BJ (cell line): ENCODE measurements at places on chromosomes 1 and 21.

GRCh38 chr1:115323366-115324004 is 14.6 kb downstream of the NGF start:
- no peak for DNase-seq

DNA sequence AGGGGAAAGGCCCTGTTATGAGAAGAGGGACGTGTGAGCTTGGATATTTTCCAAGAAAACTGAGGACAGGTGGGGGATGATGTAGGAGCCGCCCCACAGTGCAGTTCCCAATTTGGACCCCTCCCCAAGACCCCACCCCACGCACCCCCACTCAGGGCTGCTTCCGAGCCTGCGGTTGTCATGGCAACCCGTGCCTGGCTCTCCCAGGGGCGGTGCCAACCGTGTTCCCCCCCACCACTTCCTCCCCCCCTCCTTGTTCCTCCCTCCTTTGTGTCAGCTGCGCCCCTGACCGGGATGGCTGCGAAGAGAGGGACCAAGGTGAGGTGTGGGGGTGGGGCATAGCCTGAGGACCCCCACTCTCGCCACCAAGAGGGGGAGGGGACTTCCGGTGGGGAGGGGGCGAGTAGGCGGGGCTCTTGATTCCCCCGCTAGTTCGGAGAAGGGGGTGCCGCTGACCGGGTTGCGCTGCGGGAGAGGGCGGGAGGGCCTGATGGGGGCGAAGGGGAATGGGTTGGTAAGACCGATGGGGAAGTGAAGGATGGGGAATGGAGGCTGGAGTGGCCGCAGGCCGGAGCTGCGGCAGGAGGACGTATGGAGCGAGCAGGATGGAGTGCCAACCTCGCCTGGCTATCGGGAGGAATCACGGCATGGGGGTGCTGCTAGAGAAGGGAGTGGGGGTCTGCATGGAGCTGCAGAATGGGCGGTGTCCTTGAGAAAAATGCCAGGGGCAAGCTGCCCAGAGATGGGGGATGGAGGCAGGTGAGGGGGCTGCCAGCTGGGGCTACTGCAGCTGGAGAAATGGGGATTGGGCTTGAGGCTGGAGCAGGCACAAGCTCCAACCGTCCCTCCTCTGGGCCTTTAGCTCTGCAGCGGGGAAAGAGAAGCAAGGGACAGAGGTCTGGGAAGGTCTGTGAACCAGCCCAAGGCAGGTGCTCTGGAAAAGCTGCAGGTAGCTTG is 953 bp downstream of the TRIM46 start:
- no peak for DNase-seq

DNA sequence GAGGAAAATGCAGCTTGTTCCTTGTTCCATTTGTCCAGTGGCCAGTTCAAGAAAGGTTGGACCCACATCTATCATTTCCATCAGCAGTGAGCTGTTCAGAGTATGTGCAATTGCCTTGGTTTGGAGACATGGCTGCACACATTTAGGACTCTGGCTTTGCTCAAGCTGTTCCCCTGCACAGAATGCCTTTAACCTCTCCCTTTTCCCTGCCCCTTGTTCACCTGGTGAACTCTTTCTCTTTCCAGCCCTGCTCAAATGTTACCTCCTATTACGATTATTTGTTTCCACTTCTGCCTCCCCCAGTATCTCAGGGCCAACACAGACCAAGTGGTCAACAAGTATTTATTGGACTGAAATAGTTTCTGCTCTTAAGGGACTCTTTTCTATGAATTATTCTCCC is 385.9 kb downstream of the CAMTA1 start:
- no peak for DNase-seq

- no peak for DNase-seq
Observed at GRCh38 chr1:153498746-153499145, 37.0 kb downstream of the S100A6 start.

DNA sequence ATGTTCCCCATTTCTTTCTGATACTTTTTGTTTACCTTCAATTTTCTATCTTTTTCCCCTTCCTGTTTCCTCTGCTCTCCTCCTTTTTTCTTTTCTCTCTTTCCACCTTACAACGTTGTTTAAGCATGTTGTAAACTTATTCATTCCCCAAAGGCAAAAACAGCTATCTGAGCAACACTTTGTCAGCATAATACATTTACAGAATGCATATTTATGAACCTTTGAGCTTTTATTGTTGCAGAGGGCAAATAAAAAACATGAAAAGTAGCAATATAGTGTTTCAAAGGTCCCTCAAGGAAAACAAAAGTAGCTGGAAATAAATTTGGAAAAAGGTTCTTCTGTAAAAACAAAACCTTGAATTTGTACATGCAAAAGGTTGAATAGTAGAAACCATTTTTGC is 169.5 kb downstream of the ATP6V1G3 start:
- no peak for DNase-seq

- DNase-seq = no peak
Observed at GRCh38 chr1:168833801-168834224, 104.8 kb upstream of the DPT start.

- no peak for DNase-seq
Observed at GRCh38 chr1:40794048-40794447, 10.5 kb downstream of the KCNQ4 start.

- DNase-seq = no peak
Observed at GRCh38 chr21:34579411-34579810, 35.5 kb downstream of the RCAN1 start.

DNA sequence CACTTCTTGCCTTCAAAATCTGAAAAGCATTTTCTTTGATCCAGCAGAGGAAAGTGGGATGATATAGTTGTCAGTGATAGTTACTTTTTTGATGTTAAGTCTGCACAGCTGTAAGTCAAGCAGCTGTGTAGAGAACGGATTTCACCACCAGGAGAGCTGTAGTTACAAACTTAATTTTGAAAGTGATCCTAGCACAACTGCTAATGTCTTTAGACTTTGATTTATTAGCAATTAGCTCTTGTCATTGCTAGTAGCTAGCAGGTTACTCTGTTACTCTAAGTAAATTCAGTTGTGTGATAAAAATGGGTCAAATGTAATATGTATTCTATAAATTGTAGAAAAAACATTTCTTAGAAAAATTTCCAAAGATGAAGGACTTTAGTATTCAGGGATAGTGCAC is 46.0 kb downstream of the ALG6 start:
- DNase-seq = no peak

DNA sequence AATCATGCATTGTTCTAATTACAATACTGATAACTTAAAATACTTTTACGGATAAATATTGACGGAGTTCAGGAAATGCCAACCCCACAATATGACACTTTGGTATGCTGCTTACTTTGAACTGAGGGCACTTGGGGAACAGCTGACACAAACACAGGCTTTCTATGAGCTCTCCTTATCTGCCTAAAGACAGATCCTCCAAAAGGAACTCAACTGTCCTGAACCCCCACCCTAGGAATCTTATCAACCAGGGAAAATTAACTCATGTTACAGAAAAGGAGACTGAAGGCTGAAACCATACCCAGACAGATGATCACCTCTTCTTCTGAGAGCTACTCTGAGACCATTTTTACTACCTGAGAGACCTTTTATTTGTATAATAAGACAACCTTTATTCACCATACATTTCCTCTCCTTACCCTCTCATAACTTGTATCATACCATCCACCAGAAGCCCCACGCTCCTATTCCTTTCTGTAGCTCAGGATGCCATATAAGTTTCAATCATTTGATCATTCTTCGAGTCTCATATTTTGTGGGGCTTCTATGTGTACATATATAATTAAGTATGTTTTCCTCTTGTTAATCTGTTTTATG is 239.5 kb downstream of the FAF1 start:
- no peak for DNase-seq

DNA sequence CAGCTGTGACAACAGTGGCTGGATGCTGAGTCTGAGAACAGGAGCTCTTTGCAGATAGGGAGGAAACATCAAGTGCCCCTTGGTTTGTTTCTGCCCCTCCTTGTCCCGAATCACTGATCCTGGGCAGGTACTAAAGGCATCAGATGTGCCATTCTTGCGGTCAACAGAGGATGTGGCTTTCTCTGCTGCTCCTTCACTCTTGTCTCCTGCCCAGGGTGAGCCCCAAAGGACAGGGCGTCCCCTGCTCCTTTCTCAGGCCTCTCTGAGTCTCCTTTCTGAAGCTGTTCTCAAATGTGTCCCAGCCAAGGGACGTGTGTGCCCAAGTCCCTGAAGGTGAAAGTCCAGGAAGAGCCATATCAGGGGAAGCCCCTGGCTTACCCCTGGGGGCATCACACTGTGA is 31.7 kb downstream of the SLC37A1 start:
- no peak for DNase-seq

- DNase-seq = no peak
Observed at GRCh38 chr1:1232208-1232795, at the start of gene B3GALT6. Gene B3GALT6, plus strand, starts transcription at chr1:1232237. Its CDS starts 42 bp downstream, at chr1:1232279.

- DNase-seq = no peak
Observed at GRCh38 chr1:154988058-154988954, 5.1 kb upstream of the LENEP start.

GRCh38 chr1:183730107-183730724 is 74.7 kb upstream of the RGL1 start:
- no peak for DNase-seq
